Activated CD4-positive, alpha-beta T cell treated with anti-CD3 and anti-CD28 coated beads, Interleukin-2, amount 50 U/mL, for 24 hours (primary cell): ENCODE measurements at places on chromosomes 4 and X.

GRCh38 chr4:118280501-118281218 is 72.1 kb downstream of the PRSS12 start:
- peak; percentile 30 for DNase-seq

- DNase-seq: no peak
Observed at GRCh38 chr4:72951628-72952027, 117.9 kb downstream of the COX18 start.

GRCh38 chr4:19580095-19580494 is 671.6 kb upstream of the SLIT2 start:
- no peak for DNase-seq

- DNase-seq: no peak
Observed at GRCh38 chr4:41102414-41103092, 111.8 kb downstream of the APBB2 start.

GRCh38 chr4:8176547-8177399 is 18.2 kb upstream of the ABLIM2 start:
- no peak for DNase-seq

DNA sequence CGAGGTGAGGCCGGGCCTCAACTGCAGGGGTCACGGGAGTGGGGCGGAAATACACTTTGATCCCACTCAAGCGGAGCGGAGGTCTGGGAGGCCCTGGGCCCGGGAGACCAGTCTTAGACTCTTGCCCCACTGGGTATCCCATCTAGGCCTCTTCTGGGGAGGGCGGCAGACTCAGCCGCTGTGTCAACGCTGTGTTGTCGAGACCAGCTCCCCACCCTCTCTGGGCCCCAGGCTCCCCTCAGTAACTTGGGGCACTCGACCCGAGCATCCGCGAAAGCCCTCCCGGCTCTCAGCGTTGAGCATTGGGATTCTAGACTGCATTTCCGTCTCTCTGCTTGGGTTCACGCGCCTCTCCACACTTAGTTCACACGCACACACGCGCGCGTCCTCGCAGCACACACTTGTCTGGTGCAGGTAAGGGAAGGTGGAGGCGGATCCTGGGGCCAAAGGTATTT is 1.7 kb downstream of the NKX3-2 start:
- no peak for DNase-seq

- no peak for DNase-seq
Observed at GRCh38 chr4:95048296-95048695, 290.5 kb downstream of the BMPR1B start.

DNA sequence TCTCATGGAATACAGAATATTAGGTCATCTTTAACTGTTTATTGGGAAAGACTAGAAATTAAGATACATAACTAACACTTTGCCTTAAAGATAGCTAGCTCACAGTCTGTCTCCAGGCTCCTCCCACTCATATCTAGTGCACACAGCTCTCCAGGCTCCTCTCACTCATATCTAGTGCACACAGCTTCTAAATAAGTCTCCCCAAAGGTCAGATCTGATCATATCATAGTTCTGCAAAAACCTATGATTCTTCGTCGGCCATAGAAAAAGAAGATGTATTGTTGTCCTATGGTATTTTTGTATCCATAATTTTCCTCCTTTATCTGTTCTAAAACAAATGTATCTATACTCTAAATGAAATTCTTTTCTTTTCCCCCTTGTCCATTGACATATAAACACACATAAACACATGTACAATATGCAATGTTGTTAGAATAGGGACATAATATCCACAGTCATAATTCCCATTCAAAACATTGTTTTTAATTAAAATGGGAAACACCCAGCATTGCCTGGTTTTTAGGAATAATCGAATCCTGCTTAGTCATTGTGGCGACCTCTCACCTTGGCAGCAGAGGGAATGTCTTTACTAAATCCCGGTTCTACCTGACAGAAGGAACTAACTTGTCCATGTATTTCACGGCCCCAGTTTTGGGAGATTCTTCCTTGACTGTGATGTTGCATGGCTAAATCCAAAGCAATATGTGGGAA is 1282.0 kb downstream of the PCDH7 start:
- no peak for DNase-seq

DNA sequence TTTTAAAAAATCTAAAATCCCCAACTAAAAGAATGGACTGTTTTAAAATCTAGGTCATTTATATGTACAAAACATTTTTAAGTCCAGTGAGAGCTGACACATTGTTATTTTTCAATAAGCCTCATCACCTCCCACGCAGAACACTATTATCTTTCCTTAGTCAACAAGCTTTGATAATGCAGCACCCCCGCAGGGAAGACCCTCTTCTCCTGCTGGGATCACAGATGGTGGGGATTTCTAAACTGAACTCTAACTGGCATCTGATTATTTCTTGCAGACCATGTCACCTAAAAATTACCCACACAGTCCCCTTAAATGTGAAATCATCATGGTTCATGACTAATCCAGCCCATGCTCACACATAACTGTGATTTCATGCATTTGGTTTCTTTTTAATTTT is 11.6 kb downstream of the SYTL4 start:
- DNase-seq: no peak

DNA sequence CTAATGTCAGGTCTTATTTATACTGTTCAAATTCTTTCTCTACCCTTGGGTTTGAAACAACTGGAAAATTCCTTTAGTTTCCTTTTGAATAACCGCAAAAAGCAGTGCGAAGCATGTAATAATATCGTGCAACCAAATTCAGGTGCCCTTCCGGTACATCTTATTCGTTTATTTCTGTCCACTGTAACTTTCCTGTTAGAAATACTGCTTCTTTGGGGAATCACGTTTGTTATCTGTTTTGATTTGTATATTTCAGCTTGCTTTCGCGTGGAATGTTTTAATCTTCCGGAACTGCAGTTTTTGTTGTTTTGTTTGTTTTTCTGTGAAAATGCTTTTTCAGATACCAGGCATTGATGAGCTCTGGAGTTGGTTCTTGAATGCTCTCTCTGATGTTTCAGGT is 85.7 kb upstream of the HPRT1 start:
- no peak for DNase-seq

DNA sequence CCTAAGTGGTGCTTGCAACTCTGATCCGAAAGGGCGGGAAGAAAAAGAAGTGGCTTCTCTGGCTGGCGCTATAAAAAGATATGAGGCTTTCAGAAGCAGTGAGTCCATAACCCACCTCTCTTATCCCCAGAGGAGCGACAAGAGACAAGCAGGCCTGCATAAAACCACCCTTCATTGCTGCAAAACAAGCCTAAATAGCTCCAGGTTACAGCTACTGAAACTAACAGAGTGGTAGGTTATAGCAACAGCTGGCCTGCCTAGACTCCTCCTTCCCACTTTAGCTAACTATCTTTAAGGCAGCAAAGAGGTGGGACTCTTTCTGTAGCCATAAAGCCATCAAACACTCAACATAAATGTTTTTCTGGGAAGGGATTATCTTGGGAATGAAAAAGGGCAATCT is 245.0 kb upstream of the GPR101 start:
- no peak for DNase-seq

GRCh38 chr4:183264614-183265013 is 55.5 kb downstream of the CLDN22 start:
- no peak for DNase-seq

DNA sequence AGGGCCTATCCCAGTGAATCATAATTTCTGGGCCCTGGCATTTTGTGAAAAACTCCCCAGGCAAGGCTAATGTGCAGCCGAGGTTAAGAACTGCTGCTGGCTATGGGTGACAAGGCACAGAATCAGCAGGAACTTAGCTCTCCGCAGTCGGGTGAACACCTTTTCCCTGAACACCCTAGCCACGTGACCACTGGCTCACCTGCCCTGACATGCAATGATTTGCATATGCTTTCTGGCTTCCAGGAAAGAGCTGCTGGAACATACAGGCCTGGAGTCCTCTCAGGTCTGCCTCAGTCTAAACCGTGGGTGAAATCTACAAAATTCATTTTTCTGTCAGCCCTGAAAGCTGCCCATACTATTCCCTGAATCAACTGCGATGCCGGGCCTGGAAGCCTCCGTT is 56.6 kb downstream of the ZNF827 start:
- no peak for DNase-seq

DNA sequence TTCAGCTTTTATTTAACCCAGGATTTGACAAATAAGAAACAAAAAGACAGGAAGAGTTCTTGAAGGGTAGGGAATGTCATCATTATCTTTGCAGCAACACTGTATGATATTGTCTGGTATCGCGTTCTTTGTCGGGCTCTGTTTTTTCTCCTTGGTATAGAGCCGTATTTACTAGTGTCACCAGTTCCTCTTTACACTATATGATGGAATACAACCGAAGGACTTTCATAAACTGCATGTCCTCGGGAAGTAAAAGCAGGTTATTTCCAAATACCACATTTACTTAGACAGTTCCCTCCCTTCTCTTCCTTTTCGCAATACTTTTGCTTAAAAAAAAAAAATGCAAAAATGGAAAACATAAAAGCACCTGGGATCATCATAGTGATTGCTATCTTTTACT is 96.6 kb upstream of the IL13RA1 start:
- no peak for DNase-seq

DNA sequence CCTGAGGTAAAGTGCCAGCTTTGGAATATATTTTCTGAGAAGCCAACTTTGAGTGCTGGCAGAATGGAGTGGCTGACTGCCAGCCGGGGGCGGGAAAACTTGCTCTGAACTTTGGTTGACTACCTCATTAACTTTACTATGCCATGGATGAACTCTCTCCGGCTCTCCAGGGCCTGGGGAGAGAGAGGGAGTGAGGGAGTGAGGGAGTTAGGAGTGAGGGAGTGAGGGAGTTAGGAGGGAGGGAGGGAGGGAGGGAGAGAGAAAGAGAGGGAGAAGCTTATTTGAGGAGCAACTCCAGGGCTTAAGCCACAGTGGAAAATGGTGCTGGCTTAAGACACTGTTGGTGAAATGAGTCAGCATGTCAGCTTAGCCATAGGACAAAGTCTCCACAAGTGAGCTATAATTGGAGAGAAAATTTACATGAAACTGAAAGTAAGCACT is 280.9 kb upstream of the RPS6KA3 start:
- DNase-seq: no peak

DNA sequence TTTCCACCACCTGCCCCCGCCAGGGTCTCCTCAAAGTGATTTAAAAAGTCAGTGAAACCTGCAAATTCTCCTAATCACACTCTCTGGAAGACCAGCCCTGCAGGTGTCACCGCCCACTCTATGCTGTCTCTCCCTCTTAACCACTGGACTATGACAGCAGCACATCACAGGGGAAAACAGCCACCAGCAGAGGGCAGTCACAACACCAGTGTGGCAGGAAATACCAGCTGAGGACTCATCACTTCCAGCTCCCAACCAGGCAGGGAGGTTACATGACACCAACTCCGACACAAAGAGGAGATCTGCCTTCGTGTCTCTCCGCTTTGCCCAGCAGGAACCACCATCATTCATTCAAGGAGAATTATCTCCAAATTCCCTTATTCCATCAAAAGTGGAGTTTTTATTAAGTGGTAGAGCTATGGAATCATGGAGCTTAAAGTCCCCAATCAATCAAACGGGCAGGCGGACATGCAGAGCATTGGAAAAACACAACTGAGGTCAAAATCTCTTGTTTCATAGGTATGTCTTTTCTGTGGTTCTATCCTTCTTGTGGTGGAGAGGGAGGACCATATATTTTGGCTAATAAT is 91.3 kb downstream of the NSUN7 start:
- peak; percentile 54 for DNase-seq

DNA sequence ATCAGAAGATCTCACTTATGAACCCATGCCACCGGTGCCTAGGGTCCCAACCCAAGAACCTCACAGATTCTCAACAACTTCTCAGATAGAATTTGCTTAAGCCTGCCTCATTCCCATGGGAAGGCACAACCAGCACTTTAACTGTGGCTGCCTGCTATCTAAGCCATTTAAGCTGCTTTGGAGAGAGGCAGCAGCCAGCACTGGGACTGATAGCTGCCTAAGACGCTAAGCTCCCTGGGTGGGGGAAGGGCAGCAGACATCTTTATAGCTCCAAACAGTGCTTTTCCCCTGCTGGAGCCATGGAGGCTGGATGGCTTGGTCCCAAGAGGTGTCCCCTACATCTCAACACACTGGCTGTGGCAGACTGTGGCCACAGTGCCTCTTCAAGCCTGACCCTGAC is 1268.6 kb downstream of the FAM133A start:
- no peak for DNase-seq

GRCh38 chrX:85992811-85993229 is 54.5 kb downstream of the CHM start:
- DNase-seq: no peak

- no peak for DNase-seq
Observed at GRCh38 chrX:2820136-2820771, 8.5 kb upstream of the GYG2 start.

GRCh38 chr4:109079731-109080130 is 222.7 kb downstream of the COL25A1 start:
- DNase-seq: no peak

- DNase-seq: no peak
Observed at GRCh38 chrX:134801267-134801666, 143.0 kb upstream of the PLAC1 start.

DNA sequence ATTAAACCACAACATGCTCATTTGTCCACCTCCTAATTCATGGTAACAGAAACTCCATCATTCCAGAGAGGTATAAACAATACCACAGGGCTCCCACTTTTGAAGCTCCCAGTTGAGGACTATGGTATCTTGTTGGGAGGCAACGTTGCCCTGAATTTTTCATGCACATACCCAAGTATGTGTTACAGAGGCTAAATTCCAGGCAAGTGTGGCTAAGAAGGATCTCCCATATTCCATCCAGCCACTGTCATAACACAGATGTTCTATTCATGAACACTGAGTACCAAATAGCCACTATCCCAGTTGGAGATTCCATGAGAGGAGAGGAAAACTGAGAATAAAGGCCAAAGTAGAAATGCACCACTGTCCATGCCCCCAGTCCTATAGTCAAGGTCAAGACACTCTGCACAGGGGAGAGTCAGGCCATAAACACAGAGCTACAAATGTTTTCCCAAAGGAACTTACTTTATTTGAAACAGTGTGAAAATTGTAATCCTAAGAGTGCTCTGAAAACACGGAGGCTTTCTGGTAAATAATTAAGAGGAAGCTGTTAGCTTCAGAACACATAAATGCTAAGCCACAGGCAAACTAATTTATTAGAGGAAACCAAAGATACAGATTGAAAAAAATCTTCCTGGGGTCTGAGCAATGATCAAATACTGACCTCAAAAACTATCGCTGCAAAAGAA is 42.4 kb upstream of the TMPRSS11B start:
- DNase-seq: no peak

DNA sequence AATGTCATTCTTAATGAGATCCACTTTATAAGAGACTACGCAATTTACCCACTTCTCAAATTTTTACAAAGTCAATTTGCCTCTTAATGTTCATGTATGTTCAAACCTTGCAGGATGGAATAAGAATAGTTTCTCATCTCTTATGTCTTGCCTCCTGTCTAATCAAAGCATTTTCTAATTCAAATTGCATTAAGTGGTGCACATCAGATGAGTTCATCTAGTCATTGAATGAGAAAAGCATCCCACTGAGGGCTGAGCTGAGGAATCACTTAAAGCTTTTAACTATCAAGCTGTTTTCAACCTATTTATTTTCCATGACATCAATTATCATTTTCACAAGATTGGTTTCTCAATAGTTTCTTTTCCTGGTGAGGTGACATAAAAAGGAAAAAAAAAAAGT is 1964.0 kb downstream of the PCDH7 start:
- no peak for DNase-seq
